ENCODE measurements at places on chromosomes 5 and 9. TPM values are rescaled to one million over a fixed set of nuclear protein-coding genes. Genes with fewer than 3 reads are reported as not detected.

DNA sequence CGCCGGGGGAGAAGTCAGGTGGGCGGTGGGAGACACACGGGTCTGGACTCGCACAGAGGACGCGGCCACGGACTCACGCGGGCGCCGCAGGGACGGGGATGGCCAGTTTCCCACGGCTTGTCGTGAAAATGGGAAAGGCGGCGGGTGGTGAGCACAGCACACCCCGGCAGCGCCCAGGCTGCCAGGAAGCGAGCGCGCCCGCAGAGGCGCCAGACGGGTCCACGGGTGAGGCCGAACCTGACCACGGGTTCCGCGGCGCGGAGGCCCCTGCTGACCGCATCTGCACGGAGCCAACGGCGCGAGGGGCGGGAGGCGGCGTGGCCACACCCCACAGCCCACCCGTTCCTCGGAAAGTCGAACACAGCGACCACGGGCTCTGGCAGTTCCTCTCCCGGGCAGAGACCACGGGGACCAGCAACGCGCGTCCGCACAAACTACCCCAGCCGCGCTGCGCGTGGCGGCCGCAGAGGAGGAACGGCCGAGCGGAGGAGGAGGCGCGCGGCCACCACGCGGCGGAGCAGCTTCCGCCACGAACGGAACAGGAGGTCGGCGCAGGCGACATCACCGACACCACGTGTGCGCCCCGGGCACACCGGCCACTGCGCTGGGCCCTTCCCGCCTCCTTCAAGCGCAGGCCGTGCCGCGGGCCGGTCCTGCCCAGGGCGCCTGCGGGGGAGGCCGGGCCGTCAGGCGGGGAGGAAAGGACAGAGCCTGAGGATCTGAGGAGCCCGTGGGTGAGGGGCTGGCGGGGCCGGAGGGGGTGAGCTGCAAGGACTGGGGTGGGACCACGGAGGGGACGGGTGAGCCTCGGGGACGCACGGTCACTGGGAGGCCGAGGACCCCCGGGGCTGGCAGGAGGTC lies 5.6 kb downstream of the EXD3 start:
- peaks cover 10% of the 10 kb centered on the region for H3K4me1 ChIP-seq
- no peaks in the 10 kb centered on the region for H3K36me3 ChIP-seq
- DNase-seq = no peak
- H3K27me3 ChIP-seq = no peaks in the 10 kb centered on the region
- H3K4me3 ChIP-seq = no peak overlapping the region

The ADRB2 gene
- 0.08 TPM for total RNA-seq

GRCh38 chr5:146076455-146076854 lies 28.9 kb downstream of the PLAC8L1 start:
- H3K4me3 ChIP-seq = no peak overlapping the region
- no peak for DNase-seq
- H3K36me3 ChIP-seq = no peaks in the 10 kb centered on the region
- no peaks in the 10 kb centered on the region for H3K4me1 ChIP-seq

The IFNA17 gene
- not detected for total RNA-seq

DNA sequence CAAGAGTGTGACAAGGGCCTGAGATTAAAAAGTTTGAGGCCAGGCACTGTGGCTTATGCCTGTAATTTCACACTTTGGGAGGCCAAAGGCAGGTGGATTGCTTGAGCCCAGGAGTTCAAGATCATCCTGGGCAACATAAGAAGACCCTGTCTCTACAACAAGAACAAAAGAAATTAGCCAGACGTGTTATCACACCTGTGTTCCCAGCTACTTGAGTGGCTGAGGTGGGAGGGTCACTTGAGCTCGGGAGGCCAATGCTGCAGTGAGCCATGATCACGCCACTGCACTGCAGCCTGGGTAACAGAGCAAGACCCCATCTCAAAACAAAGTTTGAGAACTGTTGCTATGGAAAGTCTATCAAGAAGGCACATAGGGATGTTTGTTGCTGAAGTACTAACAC lies 25.0 kb downstream of the EXOSC2 start:
- no peak for DNase-seq
- no peaks in the 10 kb centered on the region for H3K27me3 ChIP-seq
- no peaks in the 10 kb centered on the region for H3K36me3 ChIP-seq
- H3K27ac ChIP-seq = no peak overlapping the region

The BHMT2 gene
- total RNA-seq = not detected

DNA sequence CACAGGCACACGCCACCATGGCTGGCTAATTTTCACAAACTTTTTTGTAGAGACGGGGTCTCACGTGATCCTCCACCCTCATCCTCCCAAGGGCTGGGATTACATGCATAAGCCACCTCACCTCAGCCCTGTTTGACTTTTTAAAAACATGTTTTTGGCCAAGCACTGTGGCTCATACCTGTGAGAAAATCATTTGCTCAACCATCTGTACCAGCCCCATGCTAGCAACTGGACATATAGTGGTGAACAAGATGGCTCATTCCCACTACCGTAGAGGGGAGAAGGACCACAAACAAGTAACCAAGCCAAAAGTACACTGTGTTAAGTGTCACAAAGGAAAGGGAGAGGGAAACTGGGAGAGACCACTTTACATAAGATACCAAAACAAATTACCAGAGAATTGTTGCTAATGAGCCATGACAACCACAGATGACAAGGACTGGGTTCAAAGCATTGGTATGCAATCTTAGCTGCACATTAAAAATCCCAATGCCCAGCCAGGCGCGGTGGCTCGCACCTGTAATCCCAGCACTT lies 19.2 kb downstream of the PPP2CA start:
- no peaks in the 10 kb centered on the region for H3K4me1 ChIP-seq
- H3K4me3 ChIP-seq = no peak overlapping the region
- H3K36me3 ChIP-seq = peaks cover 45% of the 10 kb centered on the region
- no peak for DNase-seq
- H3K27me3 ChIP-seq = no peaks in the 10 kb centered on the region

DNA sequence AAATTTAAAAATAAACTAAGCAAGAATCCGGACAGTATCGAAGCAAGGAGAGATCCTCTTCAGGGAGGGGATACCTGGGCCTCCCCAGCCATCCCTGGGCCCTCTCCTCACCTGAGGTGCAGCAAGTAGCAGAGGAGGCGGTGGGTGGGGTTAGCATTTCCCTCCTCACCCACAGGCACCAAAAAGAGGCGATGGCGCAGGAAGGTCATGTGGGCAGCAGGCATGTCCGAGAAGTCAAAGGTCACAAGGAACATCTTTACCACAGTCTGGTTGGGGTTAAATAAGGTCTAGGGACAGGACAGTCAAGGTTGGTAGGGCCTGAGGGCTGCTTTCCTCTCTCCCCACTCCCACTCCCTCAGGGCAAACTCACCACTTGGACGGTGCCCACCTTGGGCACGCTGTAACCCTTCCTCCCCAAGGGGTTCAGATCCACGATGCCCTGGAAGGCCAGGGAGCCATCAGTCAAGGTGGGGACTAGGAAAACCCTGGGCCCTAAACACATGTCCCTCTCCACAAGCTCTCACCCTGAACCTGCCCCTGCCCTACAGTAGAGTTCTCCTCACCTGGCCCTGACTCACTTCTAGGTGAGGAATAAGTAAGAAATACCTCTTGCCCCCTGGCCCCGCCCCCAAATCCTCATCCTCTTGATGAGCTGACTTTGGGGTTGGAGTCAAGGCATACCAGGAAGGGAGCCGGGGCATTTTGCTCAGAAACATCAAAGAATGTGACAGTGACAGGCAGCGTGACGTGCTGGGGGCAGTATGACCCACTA lies 2.8 kb upstream of the STOML2 start:
- H3K27ac ChIP-seq = no peak overlapping the region
- peaks cover 3% of the 10 kb centered on the region for H3K36me3 ChIP-seq
- no peak overlapping the region for H3K4me3 ChIP-seq
- no peak for DNase-seq
- no peaks in the 10 kb centered on the region for H3K4me1 ChIP-seq

GRCh38 chr9:105329719-105330062 lies 85.2 kb downstream of the SLC44A1 start:
- no peaks in the 10 kb centered on the region for H3K36me3 ChIP-seq
- no peak for DNase-seq
- no peak overlapping the region for H3K4me3 ChIP-seq
- H3K4me1 ChIP-seq = no peaks in the 10 kb centered on the region
- H3K27ac ChIP-seq = no peak overlapping the region

DNA sequence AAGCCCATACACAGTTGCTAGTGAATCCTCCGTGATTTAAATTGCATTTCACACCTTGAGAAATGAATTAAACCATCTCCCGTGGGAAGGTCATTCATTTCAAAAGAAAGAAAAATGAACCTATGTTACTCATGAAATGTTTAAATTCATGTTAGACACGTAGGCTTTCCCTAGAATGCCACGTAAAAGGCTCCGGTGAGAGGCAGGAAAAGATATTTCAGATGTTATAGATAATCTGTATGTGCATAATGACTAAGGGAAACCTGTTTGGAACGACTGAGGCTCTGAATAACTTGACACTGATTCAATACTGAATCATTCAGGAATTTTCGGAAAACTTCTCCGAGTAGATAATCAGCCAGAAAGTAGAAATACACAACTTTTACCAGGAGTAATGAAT lies 134.3 kb upstream of the ICE1 start:
- H3K27me3 ChIP-seq = no peaks in the 10 kb centered on the region
- H3K4me3 ChIP-seq = no peak overlapping the region
- no peaks in the 10 kb centered on the region for H3K4me1 ChIP-seq
- H3K36me3 ChIP-seq = no peaks in the 10 kb centered on the region
- no peak for DNase-seq

GRCh38 chr5:71810023-71810422 lies 90.9 kb downstream of the CARTPT start:
- H3K4me3 ChIP-seq = no peak overlapping the region
- H3K27me3 ChIP-seq = no peaks in the 10 kb centered on the region
- no peaks in the 10 kb centered on the region for H3K36me3 ChIP-seq
- DNase-seq = no peak
- H3K4me1 ChIP-seq = no peaks in the 10 kb centered on the region
- no peak overlapping the region for H3K27ac ChIP-seq

DNA sequence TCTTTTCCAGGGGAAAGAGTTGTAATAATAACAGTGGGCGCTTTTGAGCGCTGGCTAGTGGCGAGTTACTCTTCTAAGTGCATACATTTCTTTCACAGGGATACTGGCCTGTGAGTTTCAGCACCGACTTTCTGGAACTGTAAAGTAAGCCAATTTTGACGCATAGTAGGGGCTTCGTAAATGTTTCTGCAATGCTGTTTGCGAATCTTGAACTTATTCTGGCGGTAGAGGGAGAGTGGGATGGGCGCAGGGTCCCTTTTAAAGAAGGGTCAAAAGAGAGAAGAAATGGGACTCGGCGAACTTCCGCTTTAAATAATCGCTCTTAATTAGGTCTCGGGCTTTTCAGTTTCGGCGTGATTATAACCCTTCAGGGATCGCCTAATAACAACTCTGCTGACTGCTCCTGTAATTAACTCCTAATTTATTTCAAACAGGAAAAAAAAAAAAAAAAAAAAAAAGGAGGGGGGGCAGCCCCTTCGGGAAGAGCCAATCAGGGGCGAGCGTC lies 351 bp upstream of the MSX2 start:
- H3K27me3 ChIP-seq = peaks cover 28% of the 10 kb centered on the region
- peak overlapping the region; percentile 89 for H3K4me3 ChIP-seq
- peaks cover 5% of the 10 kb centered on the region for H3K4me1 ChIP-seq
- DNase-seq = peak; percentile 14

The GADD45G gene
- total RNA-seq = 23.5 TPM

DNA sequence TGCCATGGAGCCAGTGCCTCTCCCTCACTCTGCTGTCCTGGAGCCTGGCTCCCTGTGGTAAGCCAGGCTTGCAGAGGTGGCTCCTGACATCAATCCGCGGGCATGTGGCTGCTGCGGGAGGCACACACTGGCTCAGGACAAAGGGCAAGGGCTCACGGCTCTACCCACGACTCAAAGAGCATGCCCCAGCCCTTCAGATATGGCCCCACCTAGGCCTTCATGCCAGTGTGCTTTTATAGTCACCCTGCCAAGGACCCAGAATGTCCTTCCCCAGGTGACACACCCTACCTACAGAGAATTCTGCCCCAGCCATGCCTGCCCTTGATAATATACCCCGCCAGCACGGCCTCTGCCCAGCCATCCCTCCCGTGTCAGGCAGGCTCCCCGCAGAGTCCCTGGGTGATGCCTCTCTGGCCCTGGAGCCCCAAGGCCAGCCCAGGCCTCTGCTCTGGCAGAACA lies 1.6 kb downstream of the MGAT4B start:
- peaks cover 9% of the 10 kb centered on the region for H3K36me3 ChIP-seq
- H3K4me1 ChIP-seq = peaks cover 11% of the 10 kb centered on the region
- peak overlapping the region; percentile 48 for H3K27ac ChIP-seq
- H3K27me3 ChIP-seq = no peaks in the 10 kb centered on the region
- H3K4me3 ChIP-seq = peak overlapping the region; percentile 97

DNA sequence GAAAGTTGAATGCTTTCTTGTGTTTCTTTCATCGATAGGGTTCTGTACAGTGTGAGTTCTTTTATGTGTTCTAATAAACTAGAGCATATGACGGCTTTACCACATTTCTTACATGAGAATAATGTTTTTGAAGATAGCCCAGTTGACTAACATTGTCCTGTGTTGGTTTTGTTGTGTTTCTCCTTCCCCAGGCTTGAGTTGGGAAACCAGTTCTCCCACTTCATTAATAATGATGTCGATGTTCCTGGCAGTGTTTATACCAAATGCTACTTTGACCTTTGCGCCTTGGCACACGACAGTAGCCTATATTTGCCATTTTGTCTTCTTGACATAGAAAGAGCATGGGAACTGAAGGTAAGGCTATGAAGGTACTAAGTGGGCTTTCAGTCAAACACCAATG lies 14.4 kb upstream of the ZNF782 start:
- no peaks in the 10 kb centered on the region for H3K27me3 ChIP-seq
- no peak overlapping the region for H3K4me3 ChIP-seq
- no peaks in the 10 kb centered on the region for H3K36me3 ChIP-seq

DNA sequence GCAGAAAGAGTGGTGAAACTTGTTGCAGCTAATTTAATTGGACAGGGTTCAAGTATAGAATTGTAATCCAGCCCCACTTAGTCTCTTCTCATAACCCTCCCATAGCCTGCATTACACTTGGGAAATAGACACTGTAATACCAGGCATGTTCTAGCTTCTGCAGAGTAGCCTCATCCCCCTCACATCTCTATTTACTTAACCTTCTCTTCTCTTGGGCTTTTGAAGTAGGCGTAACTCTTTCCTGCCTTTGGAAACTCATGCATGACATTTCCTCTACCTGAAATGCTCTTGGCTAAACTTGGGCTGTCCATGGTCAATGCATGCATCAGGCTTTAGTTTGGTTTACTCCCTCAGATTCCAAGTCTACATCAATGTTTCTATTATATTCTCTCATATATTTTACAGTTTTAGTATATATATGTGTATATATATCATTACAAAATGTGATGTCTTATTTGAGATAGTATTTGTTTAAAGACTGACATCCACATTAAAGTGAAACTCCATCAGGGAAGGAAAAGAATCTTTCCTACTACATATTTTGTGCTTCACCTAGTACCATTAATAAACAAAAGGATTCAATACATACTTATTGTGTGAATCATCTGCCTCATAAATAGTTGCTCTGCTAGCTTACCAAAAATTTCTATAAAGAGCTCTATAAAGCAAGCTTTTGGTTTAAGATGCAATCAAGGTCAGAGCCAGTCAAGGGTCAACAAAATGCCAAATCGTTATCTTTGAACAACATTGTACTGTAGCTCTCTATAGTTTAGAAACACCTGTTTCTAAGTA lies 1158.0 kb downstream of the MAT2B start:
- no peak overlapping the region for H3K4me3 ChIP-seq
- H3K36me3 ChIP-seq = no peaks in the 10 kb centered on the region
- H3K4me1 ChIP-seq = no peaks in the 10 kb centered on the region
- H3K27ac ChIP-seq = no peak overlapping the region
- H3K27me3 ChIP-seq = no peaks in the 10 kb centered on the region

All from SJCRH30 (cell line).